Peyer's patch (tissue), 4 donors: ENCODE measurements at places on chromosomes 6 and 20. TPM values are rescaled to one million over a fixed set of nuclear protein-coding genes. Genes with fewer than 3 reads are reported as not detected.

The TFAP2A gene
- not detected for total RNA-seq

The SGK2 gene
- total RNA-seq, result 160 TPM

The CRISP3 gene
- total RNA-seq, result not detected

The BPI gene
- total RNA-seq, result not detected

The FOXS1 gene
- not detected for total RNA-seq

The TMEM200A gene
- total RNA-seq, result 3.4 TPM

The SEMG1 gene
- total RNA-seq, result not detected

The GPR63 gene
- total RNA-seq, result 4.1 TPM

The COL9A1 gene
- not detected for total RNA-seq

The PI3 gene
- total RNA-seq, result not detected

The SCUBE3 gene
- not detected for total RNA-seq

The KCNK17 gene
- total RNA-seq, result 1.7 TPM

The SNPH gene
- total RNA-seq, result 6.6 TPM

The C20orf204 gene
- total RNA-seq, result 1.3 TPM

The TTK gene
- 5.8 TPM for total RNA-seq

The MYH7B gene
- total RNA-seq, result 1.2 TPM

The PAK5 gene
- total RNA-seq, result not detected

The TMC2 gene
- total RNA-seq, result not detected

The TULP1 gene
- not detected for total RNA-seq

The PBOV1 gene
- not detected for total RNA-seq

The EFCAB8 gene
- total RNA-seq, result 0.83 TPM

The TP53TG5 gene
- not detected for total RNA-seq

The ATP9A gene
- total RNA-seq, result 27.2 TPM

The PABPC1L gene
- total RNA-seq, result 10.5 TPM

The CTCFL gene
- not detected for total RNA-seq

The HSPA12B gene
- 1.2 TPM for total RNA-seq

The PCIF1 gene
- 52.8 TPM for total RNA-seq

The CST9 gene
- not detected for total RNA-seq

The PTPRT gene
- total RNA-seq, result 2.5 TPM

The PPP1R16B gene
- total RNA-seq, result 7.8 TPM

The CLPSL1 gene
- total RNA-seq, result not detected

The TXNDC5 gene
- total RNA-seq, result 61.7 TPM

The CD24 gene
- total RNA-seq, result 119 TPM

The FAM184A gene
- total RNA-seq, result 5.8 TPM

The CYP21A2 gene
- total RNA-seq, result not detected

The RAB5IF gene
- 55.6 TPM for total RNA-seq

The PLAGL2 gene
- 55.9 TPM for total RNA-seq

The REPS1 gene
- 90.4 TPM for total RNA-seq

The GPX5 gene
- not detected for total RNA-seq

The CLVS2 gene
- not detected for total RNA-seq

The CENPQ gene
- 0.88 TPM for total RNA-seq

The OXT gene
- total RNA-seq, result not detected

The GSTA2 gene
- total RNA-seq, result 41.0 TPM

The SNX9 gene
- 54.5 TPM for total RNA-seq

The NFKBIE gene
- total RNA-seq, result 29.2 TPM

The LAMA4 gene
- total RNA-seq, result 10.0 TPM

The RAB44 gene
- total RNA-seq, result 1.1 TPM

The TRIM40 gene
- total RNA-seq, result not detected

The STX11 gene
- 11.6 TPM for total RNA-seq
